NCI-H69 (cell line): ENCODE measurements at places on chromosomes 2 and 18.
A peak's percentile ranks its signal among the peaks of the same experiment; 100 is the strongest.

DNA sequence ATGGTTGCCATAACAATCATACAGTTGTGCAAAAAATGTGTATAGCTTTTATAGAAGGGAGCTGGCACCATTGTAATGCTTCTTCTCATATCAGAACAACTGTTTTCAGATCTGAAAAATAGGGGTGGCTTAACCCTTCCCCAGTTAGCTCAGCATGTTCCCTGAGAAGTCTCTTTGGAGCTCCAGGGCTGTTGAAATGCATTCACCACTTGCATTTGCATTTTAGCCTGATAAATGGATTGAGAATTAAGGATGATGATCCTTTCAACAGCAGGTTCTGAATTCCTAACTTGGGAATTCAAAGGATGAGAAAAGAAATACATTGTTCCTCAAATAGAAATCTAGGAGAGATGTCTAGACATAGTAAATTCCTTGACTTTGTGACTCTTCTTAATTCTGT is 181.7 kb upstream of the ALPP start:
- DNase-seq: no peak

DNA sequence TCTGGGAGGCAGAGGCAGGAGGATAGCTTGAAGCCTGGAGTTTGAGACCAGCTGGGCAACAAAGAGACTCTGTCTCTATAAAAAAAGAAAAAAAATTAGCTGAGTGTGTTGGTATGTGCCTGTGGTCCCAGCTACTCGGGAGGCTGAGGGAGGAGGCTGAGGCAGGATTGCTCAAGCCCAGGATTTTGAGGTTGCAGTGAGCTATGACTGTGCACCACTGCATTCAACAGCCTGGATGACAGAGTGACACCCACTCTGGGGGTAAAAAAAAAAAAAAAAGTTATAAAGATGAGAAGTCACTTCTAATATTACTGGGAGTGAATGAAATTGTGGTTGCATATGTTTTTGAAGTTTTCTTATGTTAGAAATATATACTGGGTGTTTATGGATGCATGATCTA is 71.6 kb downstream of the C2orf74 start:
- no peak for DNase-seq

- no peak for DNase-seq
These were observed 13.0 kb upstream of the RALB start for GRCh38 chr2:120239488-120240287.

- no peak for DNase-seq
These were observed 455.4 kb downstream of the NUP35 start for GRCh38 chr2:183579686-183580085.

GRCh38 chr2:44291281-44292248 is 16.3 kb downstream of the SLC3A1 start:
- peak; percentile 58 for DNase-seq

- DNase-seq: no peak
These were observed 36.8 kb upstream of the ERCC3 start for GRCh38 chr2:127330753-127331152.

DNA sequence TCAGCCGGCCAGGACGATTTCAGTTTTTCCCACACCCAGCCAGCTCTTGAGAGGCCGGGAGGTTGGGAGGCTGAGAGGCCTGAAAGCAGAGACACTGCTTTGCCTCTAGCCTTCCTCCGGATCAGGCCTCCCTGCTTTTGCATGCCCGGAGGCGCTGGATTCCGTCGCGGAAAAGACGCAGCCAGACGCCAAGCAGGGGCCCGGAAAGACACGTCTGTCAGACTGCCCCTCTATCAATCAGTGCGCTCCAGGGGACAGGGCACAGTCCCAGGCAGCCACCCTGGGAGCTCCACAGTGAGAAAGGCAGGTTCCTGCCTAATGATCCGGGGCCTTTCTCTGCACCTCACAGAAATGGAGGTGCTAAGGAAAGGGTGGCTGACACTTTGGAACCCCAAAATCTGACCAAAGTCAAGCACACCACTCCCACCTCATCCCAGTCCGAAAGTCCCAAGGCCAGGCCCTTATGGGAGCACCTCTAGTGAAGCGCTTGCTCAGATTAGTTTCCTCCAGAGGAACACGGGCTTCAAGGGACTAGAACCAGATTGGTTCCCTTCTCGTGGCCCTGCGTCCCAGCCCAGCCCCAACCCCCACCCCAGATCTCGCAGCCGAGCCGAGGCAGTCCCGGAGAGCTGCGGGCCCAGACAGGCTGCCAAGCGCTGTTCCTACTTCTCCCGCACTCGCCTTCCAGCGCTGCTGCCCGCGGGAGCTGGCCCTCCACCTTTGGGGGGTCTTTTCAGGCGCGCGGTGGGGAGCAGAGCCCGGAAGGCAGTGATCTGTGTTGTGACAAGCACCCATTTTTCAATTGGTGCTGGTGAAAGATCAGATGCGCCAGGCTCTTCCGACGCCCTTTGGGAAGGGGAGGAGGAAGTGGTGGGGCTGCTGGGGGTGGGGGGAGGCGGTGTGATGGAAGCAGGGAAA is 5.0 kb downstream of the DLX1 start:
- DNase-seq: peak; percentile 53

DNA sequence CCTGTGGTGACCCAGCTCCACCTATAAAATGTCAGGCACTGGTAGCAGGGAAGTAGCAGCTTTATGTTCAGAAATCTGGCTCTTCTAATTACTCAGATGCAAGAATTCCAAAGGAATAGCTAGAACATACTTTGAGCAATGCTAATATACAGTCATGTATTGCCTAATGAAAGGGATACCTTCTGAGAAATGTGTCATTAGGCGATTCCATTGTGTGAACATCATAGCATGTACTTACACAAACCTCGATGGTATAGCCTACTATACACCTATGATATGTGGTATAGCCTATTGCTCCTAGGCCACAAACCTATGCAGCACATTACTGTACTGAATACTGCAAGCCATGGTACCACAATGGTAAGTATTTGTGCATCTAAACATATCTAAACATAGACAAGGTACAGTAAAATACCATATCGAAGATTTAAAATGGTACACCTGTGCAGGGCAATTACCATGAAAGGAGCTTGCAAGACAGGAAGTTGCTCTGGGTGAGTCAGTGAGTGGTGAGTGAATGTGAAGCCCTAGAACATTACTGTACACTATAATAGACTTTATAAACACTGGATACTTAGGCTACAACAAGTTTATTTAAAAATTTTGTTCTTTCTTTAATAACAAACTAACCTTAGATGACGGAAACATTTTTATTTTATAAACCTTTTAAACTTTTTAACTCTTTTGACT is 50.3 kb upstream of the ETAA1 start:
- no peak for DNase-seq

DNA sequence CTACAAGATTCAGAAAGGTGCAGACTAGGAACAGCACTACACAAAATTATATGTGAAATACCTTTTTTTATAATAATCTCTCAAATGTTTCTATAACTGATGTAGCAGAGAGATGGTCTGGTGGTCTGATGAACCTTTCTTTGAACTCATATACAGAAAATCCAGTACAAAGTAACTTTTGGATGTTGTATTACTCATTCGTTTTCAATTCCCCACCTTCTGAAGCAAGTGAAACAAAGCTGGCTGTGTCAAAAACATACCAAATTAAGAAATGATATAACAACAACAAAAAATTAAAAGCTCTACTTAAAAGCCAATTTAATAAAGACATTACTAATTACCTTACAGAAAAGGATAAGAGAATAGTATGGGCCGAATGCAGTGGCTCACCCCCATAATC is 38.7 kb downstream of the MEMO1 start:
- DNase-seq: no peak

DNA sequence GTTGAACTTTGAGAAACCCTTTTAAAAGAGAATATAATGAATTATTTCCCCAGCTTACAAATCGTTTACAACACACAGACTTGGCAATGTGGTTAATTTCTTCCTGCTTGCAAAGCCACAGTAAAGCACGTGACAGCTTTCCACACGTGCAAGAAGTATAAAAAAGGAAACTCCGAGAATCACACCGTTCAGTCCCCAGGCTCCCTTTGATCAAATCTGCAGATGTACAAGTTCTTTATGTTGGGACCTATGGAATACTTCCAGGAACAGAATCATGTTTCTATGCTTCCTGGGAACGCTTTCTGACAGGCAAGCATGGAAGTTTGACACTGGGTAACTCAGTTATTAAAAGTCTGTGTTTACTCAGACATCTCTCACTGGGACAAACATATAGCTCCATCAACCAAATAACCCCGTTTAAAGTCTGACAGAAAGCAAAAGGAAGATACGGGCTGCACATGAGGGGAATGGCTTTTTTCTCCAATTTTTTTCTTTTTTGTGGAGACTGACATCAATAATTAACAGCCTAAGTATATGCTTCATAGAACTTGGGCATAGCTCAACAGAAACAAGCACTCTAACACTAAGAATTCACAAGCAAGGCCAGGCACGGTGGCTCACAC is 134.8 kb downstream of the EIPR1 start:
- DNase-seq: no peak

GRCh38 chr2:176637486-176638166 is 368.4 kb downstream of the MTX2 start:
- DNase-seq: peak; percentile 78

DNA sequence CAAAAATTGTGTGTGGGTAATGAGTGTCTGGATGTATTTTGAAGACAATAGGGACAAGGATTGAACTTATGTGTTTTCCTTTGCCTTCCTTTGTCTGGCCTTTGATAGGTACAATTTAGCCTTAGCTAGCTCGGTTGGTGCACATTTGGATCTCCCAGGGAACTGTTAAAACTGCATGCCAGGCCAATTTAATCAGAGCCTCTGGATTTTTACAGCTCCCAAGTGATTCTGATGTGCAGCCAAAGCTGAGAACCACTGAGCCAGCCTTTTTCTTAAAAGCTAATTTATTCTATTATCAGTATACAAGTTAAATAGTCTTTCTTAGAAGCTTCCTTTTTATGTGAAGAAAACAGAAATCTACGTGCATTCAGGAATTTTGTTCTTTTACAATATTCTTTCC is 25.0 kb downstream of the PLEK start:
- DNase-seq: no peak

GRCh38 chr2:102057502-102058292 is 65.9 kb downstream of the IL1R2 start:
- DNase-seq: no peak

DNA sequence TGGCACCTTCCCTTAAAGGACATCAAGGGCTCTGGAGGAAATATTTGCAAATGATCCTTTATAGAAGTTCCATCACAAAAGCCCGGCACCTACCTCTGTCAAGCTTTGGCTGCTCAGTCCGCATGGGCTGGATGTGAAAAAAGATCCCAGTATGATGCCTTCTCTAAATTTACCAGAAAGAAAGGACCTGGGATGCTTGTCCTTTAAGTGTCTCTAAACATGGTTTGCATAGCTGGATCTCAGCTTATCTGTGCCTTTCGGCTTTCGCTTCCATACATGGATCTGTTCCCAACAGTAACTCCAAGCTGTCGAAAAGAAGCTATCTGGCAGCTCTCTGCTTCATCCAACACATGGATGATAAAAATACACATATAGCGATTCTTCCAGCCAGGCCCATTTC is 60.4 kb upstream of the SLC8A1 start:
- DNase-seq: no peak

DNA sequence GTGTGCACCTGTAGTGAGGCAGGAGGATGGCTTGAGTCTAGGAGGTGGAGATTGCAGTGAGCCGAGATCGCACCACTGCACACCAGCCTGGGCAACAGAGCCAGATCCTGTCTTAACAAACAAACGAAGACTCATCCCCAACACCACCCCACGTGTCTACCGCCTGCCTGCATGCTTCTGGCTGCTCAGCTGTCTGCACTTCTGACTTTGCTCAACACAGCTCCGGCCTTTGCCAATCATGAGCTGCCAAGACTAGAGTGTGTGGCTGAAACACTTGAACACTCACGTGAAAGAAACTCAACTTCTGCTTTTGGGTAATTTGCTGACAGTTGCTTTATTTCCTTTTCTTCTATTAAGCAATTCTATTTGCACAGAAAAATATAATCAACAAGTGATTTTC is 32.1 kb upstream of the SP3 start:
- no peak for DNase-seq

DNA sequence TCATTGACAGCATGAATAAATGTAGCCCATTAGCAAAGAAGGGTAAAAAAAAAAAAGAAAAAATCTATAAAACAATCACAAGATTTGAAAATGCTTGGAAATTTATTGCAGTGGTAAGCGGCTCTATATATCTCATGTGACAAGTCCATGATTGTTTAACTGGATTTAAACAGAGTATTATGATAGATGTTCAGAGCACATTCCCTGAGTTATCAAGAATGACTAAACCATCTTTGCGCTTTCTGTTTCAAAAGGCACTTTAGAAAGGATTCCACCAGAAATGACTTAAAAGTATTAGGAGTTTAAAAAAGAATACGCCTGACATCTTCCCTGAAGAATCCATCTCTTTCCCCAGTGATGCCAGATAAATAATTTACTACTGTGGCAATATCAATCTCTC is 409.5 kb upstream of the UBE2E3 start:
- DNase-seq: no peak

GRCh38 chr18:9627642-9628041 is 13.3 kb upstream of the PPP4R1 start:
- DNase-seq: peak; percentile 32

GRCh38 chr2:109380502-109381326 is 233.1 kb downstream of the SEPTIN10 start:
- no peak for DNase-seq

DNA sequence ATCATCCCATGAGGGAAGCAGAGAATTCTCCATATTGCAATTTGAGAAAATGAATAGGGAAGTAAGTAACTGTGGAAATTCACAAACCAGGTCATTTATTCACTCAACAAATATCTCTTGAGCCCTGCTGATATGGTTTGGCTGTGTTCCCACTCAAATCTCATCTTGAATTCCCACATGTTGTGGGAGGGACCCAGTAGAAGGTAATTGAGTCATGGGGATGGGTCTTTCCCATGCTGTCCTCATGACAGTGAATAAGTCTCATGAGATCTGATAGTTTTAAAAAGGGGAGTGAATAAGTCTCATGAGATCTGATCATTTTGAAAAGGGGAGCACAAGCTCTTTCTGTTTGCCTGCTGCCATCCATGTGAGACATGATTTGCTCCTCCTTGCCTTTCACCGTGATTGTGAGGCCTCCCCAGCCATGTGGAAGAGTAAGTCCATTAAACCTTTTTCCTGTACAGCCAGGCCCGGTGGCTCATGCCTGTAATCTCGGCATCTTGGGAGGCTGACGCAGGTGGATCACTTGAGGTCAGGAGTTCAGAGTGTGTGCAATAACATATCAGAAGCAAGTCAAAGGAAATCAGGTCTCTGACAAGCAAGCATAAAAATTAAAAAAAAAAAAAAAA is 193.2 kb downstream of the NDUFA10 start:
- no peak for DNase-seq

DNA sequence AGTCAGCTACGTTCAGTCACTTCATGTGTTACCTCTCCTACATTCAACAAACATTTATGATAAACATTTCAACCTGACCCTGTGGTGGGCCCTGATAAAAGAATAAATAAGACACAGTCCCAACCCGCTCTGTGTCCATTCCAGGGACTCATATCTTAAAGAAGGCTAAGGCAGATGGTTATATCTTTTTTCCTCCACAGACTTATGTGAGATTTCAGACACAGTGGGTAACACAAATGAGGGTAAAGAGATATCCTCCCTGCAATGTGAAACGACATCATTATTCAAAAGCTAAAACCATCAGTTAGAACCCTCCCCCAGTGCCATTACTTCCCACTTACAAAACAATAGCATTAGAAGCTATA is 11.1 kb upstream of the HNRNPLL start:
- no peak for DNase-seq

GRCh38 chr2:239297142-239298004 is 103.4 kb downstream of the HDAC4 start:
- no peak for DNase-seq
